ENCODE measurements at places on chromosomes 3 and 15.

- DNase-seq, result no peak
These were observed 28.6 kb upstream of the SERPINI2 start for GRCh38 chr3:167502401-167502800.

- no peak for DNase-seq
These were observed 56.1 kb upstream of the RNF7 start for GRCh38 chr3:141682007-141682406.

GRCh38 chr3:55190331-55190730, 262.5 kb upstream of the LRTM1 start:
- no peak for DNase-seq

- no peak for DNase-seq
These were observed 212.6 kb upstream of the SEMA6D start for GRCh38 chr15:47504624-47505256.

DNA sequence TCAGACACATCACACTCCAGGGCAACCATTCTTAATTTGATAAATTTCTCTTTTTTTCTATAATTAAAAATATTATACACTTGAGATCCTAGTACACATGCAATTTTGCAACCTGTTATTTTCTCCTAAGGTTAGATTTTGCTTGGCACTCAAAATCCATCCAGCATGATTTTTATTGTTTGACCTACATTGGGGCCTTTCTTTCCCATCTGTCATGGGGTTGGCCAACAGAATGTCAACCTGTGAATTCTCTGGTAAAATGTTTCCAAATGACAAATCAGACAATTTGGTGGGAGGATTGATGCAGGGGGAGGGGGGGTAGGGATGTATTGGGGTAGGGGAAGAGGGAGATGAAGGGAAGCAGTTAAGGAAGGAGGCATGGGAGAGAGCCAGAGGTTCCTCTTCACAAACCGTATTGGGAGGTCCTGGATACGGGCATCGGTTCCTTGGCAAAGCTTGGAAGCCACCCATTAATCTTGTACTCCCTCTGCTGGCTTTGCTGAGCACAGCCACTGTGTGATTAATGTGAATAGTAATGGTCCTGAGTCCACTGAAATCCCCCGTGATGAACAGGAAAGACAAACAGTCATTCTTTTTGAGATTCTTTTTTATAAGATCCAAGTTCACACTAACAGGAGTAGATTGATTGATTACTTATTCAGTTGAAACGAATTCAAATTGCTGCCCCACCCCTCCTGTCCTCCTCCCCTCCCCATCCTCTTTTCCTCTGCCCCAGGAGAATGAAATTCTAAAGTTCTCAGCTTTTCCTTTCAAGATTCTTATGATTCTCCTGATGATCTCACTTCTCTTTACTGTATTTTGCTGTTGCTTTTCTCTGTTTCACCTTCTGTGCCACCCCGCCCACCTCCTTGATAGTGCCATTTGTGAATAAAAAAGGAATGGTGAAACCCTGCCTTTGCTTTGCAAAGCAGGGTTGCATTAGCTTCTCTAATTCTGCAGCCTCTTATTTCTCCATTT, 82.2 kb upstream of the SLC25A26 start:
- peak; percentile 81 for DNase-seq

DNA sequence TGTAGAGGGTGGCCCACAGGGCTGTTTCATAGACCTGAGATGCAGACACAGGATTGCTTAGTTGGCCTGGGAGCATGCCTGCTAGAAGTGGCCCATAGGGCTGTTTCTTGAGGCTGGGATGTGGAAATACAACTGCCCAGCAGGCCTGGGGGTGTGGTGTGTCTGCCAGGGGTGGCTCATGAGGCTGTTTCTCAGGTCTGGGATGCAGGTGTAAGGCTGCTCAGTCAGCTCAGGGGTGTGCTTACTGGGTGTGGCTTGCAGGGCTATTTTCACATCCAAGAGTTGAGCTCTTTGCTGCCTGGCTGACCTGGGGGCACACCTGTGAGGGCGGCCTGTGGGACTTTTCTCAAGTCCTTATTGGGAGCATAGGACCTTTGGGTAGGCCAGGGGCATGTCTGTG, 131.3 kb downstream of the DOCK3 start:
- DNase-seq, result no peak

DNA sequence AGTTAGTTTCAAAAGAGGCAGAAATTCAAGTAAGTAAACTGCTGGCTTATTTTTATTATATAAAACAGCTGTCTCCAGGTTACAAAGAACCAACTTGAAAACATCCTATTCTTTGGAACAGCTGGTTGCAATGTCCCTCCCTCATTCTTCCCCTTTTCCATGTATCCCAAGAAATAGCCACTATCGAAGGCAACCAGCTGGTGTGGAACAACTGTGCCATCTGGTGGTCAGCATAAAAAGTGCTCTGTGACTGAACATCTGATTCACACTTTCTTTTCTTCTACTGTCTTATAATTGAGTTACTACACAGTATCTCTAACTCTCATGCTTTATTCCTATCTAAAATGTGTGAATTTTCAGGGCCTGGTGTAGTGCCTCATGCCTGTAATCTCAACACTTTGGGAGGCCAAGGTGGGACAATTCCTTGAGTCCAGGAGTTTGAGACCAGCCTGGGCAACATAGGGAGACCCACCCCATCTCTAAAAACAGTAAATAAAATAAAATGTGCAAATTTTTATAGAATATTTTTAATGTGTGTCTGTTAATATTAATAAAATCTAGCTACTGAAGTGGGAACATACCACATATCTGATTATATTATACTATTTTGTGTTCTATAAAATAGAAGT, 9.6 kb downstream of the OSBPL11 start:
- DNase-seq, result peak; percentile 90

- no peak for DNase-seq
These were observed 151.8 kb upstream of the CADM2 start for GRCh38 chr3:84806958-84807357.

DNA sequence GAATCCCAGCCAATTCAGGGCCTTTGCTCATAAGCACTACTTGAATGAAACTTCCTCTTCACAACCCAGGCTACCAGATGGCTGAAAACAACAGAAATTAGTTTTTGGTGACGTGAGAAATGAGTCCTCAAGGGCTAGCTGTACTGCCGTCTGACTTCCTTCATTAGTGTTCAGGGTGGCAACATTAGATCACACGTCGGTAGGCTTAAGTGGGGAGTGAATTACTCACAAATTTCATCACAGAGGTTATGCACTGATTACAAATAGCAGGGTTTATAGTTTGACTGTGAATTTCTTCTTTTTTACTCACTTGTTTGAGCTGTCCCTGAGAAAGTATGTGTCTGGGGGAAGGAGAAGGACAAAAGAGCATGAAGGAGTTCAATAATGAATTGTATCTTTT, 397.2 kb downstream of the GAP43 start:
- DNase-seq, result no peak
